Urothelium cell line (cell line): ENCODE measurements at places on chromosomes 16 and 17.

- DNase-seq: no peak
Measured at GRCh38 chr16:73527187-73527586, 479.3 kb upstream of the ZFHX3 start.

GRCh38 chr17:6578491-6578890, 22.1 kb upstream of the PITPNM3 start:
- no peak for DNase-seq

- no peak for DNase-seq
Measured at GRCh38 chr16:51500306-51500705, 349.2 kb upstream of the SALL1 start.

GRCh38 chr16:3576211-3576610, 992 bp downstream of the NLRC3 start:
- no peak for DNase-seq

DNA sequence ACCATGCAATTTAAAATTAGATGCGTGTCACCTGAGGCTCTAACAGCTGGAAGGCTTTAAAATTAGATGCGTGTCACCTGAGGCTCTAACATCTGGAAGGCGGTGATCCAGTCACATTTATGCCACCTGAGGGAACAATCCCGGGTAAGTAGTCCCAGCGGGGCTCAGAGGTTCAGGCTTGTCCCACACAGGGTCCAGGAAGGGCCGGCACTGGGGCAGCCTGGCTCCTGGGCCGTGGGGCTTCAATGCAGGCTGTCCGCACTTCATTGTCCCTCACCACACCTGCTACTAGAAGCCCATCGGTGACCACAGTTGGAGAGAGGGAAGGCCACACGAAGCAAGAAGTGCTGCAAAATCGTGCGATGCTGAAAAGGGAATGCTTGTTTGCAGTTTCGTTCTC, 15.4 kb upstream of the ADCY9 start:
- DNase-seq: no peak

- DNase-seq: no peak
Measured at GRCh38 chr17:32739722-32740121, 137.2 kb downstream of the MYO1D start.

DNA sequence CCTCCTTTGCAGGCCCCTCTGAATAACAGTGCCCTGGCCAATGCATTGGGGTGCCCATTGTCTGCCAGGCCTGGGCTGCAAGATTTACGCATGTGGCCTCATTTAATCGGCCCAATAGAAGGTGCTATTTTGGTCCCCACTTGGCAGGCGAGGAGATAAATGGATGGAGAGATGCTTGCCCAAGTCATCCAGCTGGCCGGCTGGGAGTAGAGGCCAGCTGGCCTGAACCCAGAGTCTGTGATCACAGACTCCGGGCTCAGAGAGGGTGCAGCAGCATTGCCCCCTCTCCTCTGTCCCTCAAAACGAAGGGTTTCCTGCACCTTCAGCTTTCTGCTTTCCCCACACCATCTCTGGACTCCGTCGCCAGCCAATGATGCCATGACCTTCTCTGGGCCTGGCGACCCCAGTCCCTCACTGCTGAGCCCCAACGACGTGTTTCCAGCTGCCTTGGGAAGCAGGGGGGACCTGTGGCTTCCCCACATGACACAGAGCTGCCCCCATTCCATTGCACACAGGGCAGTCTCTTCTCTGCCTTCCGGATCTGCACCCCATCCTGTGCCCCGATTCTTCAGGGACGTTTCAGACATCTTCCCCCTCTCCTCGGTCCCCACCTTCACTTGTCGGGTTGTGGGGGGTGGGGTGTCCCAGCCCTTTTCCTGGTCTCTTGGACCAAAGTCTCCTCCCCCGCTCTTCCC, 3.5 kb upstream of the ADGRG1 start:
- no peak for DNase-seq

GRCh38 chr17:20275653-20276052, 191.7 kb downstream of the LGALS9B start:
- DNase-seq: no peak

DNA sequence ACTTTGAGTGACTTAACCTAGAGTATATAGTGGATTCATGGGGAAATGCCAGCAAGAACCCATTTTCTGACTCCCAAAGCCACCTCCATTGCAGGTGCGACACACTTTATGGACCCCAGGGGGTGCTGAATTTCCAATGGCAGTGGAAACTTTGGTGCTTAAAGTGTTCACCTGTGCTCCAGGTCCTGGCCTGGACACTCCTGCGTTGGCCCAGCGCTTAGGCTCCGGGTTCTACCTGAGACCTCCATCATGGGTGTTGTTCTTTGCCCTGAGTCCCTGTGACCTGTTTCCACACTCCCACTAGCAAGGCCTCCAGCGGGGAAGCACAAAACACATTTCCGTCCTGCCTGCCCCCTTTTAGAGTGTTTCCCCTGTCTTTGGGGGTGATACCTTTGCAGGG, 3.0 kb downstream of the CCNF start:
- DNase-seq: no peak

- DNase-seq: peak; percentile 41
Measured at GRCh38 chr17:80782536-80783427, 208.9 kb upstream of the CHMP6 start.

DNA sequence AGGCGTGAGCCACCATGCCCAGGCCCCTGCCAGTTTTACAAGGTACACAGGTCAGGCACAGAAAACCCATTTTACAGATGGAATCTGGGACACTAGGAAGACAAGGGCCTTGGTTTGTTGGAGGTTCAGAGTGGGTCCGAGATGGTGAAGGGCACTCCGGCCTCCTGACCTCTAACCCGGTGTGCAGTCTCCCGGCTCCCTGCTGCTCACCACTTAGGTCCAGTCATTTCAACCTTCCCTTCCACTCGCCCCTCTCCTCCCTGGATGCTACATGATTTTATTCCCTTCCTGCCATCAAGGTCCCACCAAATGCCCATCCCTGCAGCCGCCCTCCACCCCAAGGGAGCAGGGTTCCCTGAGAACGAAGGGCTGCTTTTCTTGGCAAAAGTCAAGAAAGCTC, 8.7 kb downstream of the ITGAX start:
- DNase-seq: no peak

DNA sequence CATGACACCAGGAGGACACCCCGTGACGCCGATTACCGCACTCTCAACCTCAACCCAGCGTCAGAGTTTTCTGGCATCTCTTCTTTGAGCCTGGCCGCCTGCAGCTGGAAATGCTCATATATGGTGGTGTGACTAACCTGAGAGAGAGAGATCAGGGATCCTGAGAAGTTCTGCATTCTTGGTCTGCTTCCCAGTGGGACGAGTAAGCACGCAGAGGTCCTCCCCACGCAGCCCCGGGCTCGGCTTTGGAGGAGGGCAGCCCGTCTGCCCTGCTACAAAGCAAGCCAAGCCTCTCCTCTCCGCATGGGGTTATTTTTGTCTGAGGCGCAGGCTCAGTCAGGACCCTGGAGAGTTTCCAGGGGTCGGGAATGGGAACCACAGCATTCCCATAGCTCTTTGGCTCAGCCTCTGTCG, 16.5 kb downstream of the CRISPLD2 start:
- peak; percentile 90 for DNase-seq

DNA sequence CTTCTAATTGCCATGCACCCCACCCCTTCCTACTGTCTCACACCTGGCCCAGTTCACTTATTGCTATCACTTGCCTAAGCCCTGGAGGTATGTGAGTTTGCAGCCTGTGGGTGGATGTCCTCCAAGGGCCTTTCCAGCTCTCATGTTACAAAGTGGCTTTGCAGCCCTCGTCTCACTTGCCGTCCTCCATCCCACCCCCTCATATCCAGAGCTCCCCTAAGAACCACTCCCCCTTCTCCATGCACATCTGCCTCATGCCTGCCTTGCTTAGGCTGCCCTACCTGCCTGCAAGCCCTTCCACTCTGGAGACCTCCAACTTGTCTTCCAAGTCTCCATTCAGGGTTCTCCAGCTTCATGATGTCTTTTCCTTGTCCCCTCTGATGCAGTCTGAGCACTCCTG, 119.4 kb upstream of the NLRP1 start:
- DNase-seq: no peak

- peak; percentile 70 for DNase-seq
Measured at GRCh38 chr17:4420692-4421131, 13.0 kb upstream of the SPNS3 start.

- no peak for DNase-seq
Measured at GRCh38 chr17:19386051-19386929, 700 bp downstream of the MFAP4 start.

GRCh38 chr17:28716740-28717577, 709 bp downstream of the RAB34 start:
- DNase-seq: peak; percentile 21

DNA sequence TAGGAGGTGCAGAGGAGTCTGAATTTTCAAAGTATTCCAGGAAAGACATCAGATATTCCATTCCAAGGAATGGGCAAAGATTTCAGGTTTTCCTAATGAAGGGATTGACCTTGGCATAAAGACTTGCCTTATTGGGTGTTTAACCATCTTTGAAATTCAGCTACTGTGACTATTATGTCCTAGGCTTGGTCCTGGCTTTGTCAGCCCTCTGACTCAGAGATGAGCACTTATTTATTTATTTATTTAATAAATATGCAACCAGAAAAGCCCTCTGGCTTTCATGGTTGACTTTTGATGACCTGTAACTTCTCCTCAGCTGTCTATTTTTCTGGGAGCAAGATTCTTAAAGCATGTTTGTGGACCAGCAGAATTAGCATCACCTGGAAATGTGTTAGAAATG, 455.1 kb downstream of the KIF2B start:
- no peak for DNase-seq

DNA sequence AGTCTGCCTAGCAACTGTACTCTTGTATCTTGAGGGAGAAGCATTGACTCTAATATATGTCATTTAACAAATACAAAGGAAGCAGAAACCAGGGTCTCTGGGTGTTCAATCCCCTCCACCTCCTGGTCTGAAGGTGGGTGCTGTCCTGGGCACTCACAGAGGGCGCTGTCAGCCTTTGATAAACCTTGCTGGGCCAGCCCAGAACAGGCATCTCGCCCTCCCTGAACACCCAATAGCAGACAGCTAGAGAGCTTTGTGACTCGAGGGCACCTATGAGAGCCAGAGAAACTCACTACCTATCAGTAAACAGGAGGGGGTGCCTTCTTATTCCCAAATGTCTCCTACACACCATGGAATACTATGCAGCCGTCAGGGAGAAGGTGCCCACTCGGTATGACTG, 6.4 kb upstream of the PIPOX start:
- no peak for DNase-seq

GRCh38 chr17:36590082-36590481, 1.6 kb upstream of the DHRS11 start:
- no peak for DNase-seq

DNA sequence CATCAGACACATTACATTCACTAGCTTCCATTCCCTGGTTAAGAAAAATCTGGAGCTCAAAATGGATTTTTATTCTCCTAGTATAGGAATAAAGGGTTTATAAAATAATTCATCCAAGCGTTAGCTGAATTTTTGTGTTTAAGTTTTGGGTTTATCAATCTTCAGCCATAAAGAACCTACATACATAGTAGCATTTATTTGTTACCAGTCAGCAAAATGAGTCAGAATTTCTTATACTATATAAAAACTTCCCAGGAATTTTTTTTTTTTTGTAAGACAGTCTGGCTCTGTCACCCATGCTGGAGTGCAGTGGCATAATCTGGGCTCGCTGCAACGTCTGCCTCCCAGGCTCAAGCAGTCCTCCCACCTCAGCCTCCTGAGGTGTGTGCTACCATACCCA, 40.2 kb upstream of the SLC12A3 start:
- DNase-seq: no peak

GRCh38 chr17:39069114-39069756, 82.2 kb downstream of the PLXDC1 start:
- peak; percentile 72 for DNase-seq

GRCh38 chr16:1427473-1428461, 3.1 kb upstream of the PERCC1 start:
- DNase-seq: no peak

GRCh38 chr17:75913537-75914210, 9.0 kb upstream of the MRPL38 start:
- no peak for DNase-seq

GRCh38 chr17:28860363-28860808, 5.6 kb downstream of the ERAL1 start:
- DNase-seq: no peak

DNA sequence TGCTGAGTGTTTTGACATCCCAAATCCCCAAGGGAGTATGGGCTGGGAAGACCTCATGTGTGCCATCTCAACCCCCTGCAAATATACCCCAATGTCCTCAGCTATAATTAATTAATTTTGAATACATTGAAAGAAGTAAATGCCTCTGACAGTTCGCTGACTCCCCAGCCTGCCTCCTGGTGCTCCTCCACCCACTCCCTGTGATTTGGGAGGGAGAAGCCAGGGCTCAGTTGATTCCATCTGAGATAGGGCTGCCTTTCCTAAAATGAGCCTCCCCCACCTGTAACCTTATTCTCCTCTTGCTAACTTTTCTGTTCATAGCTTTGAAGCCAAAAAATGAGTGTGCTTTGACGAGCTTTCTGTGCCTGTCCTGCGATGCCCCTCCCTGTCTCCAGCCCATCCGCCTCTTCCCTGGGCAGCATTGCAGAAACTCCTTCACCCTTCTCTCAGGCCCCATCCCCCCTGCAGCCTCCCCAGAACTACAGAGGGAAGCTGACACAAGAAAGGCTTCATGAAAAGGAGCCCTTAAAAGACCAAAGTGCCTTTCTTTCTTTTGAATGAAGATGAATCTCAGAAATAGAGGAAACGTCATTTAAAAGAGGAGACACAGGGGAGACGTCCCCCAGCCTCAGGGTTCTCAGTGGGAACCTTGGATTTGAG, 70.3 kb downstream of the HLF start:
- no peak for DNase-seq

DNA sequence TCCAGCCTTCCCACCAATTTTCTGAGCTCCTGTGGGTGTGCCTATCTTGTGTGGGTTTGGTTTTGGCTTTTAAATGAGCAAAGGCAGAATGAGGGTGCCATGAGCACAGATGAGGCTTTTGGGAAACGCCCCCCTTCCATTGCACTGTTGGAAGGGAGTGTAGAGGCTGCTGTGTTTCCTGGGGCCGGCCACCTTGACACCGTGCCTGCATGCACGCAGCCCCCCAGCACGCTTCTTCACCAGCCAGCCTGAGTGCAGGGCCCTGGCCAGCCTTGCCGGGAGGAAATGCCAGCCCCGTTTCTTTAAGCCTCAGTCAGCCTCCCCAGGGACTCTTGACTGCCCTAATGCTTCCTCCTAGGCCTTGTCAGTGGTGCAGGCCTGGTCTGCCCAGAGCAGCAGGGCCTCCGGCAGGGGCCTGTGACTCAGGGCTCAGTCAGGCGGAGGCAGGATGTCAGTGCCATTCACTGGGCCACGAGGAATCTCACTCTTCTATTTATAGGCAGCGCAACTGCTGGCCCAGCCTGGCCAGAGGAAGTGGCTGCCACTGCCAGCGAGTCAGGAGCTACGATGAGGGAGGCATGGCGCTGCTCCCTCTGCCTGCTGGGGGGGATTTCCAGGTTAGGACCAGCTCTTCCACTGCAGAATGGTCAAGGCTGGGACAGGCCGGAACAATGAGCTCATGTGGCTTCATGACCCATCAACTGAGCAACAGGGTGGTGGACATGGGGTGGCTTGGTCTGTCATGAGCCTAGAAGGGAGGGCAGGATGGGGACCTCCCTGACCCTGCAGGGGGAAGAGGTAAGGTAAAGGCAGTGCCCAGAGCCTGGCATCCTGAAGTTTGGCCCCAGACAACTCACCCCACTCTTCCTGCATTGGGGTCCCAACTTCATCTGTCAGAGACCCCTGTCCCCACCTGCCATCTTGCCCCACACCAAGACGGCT, 205.2 kb downstream of the RAB11FIP4 start:
- peak; percentile 97 for DNase-seq

GRCh38 chr16:4376126-4376892, 4.7 kb downstream of the VASN start:
- DNase-seq: no peak

- peak; percentile 96 for DNase-seq
Measured at GRCh38 chr17:45123930-45124796, 8.2 kb downstream of the PLCD3 start.

GRCh38 chr16:19017179-19017578, 33.4 kb downstream of the TMC7 start:
- DNase-seq: no peak
